M059J (cell line): ENCODE measurements at places on chromosomes 6 and 20.

DNA sequence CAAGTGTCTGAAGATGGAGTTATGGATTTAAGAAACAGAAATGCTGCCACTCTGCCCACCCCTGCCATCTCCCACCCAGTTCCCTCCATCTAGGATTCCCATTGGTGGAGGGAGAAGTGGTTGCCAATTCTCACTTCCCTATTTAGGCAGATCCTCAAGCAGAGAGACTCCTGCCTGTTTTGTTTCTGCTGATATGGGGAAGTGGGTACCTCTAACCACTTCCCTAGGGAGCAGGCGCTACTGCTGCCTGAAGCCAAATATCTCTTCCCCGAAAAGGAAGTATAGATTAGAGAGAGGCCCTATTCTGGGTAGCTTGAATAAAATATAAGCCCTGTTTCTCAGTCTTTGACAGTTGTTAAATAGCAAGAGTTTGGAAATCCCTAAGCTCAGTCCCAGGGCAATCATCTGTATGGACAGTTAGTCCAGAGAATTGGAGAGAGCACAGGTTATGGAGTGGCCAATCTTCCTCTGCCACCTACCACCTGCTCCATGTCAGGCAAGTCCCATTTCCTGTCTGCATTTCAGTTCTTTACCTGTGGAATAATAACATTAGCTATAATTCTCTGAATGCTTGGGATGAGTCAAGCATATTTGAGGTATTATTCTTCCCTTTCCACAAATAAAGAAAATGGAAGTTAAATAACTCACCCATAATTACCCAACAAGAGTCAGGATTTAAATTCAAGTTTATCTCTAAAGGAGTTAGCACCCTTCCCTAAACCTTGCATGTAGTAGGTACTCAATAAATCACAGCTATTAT, 2.6 kb upstream of the ADGB start:
- DNase-seq = no peak

GRCh38 chr6:154169193-154169847, 130.3 kb downstream of the OPRM1 start:
- peak; percentile 79 for DNase-seq

DNA sequence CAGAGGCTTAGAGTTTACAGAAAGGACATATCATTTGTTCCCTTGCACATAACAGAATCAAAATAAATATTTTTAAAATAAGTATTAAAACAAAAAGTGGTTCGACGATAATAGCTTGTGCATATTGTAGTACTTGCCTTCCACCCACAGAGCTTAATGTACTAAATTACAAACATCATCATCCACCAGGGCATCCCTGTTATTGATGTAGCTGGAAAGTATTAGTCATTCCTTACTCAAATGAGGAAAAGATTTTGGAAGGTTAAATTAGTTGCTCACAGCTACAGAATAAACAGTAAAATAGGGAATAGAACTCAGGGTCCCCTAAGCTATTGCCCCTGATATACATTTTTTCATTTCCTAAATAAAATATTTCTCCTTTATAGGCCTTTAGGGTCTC, 150.3 kb downstream of the PTPRK start:
- DNase-seq = peak; percentile 80

- DNase-seq = no peak
These were observed 83.0 kb downstream of the PHF20 start for GRCh38 chr20:35854713-35855348.

DNA sequence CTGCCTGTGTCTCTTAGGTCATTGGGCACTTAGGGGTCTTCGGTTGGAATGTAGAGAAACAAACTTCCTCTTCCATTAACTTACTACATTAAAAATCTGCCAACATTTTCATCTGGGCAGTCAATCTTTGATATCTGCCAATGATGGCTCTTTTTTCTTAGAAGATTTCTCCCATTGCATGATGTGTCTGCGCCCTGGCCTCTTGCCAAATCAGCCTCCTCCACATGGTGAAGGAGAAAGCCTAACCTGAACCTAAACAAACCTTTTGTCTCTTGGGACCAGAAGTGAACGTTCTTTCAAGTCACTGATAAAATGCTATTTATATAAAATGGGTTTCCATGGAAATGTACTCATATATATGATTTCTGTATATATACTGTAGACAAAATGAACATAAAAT, 998.9 kb upstream of the GJE1 start:
- DNase-seq = no peak

- DNase-seq = no peak
These were observed 36.9 kb upstream of the EPB41L1 start for GRCh38 chr20:36117638-36118037.

DNA sequence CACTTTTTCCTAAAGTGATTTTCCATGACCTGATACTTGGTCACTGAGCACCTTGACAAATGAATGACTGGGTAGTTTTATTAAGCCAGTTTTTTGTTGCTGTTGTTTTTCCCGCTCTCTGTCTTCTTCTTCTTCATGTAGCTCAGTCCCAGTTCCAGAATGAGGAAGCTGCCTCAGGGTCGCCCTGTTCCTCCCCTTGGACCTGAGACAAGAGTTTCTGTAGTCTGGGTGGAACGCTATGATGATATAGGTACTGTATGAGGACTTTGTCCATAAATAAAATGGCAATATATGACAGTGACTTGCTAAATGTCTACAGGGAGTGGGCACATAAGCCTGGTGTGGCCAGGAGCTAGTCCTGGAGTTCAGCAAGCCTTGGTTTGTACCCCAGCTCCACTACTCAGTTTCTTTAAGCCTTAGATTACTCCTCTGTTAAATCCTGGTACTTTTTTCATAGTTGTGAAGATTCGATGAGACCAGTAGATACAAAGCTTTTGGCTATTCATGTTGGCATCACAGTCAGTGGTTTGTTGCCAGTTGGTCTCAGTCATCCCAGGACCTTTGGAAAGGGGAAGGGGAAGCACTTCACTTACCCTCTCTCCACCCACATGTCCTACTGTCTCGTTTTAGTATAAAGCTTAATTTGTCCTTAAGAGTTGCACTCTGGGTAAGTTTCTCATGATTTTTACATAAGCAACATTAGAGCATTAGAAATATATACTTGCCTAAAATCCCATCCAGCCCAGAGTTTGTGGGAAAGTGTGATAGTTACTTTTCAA, 11.1 kb upstream of the ADIG start:
- DNase-seq = no peak

GRCh38 chr20:8342391-8342790, 210.3 kb downstream of the PLCB1 start:
- DNase-seq = no peak

DNA sequence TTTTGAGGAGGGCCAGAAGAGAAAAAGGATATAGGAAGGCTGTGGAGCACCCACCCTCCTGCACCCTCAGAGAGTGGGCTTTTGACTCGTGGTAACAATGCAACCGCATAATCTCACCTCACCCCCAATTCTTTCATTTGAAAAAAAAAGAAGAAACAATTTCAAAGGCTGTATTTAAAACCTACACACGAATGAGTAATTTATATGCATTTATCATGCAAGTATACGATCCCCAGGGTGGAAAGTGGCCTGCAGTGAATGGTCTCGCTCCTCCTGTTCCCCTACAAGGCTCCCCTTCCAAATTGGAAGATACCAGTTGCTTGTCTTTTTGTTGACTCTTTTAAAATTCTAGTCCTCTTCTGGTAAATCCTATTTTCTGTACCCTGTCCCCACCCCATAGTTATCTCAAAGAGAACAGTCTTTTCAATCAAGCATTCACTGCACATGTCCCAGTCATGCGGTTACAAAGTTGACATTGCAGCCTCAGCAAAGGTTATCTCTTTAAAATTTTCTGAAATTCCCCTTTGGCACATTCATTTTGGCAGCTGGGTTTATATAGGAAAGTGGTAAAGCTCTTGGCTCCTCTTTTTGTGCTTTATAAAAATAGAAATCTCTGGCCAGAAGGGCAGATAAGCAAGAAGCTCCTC, 110.6 kb downstream of the ARID1B start:
- DNase-seq = no peak

GRCh38 chr20:38673261-38673660, 51.0 kb upstream of the SLC32A1 start:
- no peak for DNase-seq
